ENCODE measurements at places on chromosomes 6 and 20.
A peak's percentile ranks its signal among the peaks of the same experiment; 100 is the strongest.

GRCh38 chr6:2021713-2022125 lies 223.7 kb downstream of the GMDS start:
- peak; percentile 26 for DNase-seq

- no peak for DNase-seq
These were observed 31.3 kb downstream of the RAB22A start for GRCh38 chr20:58340853-58341252.

GRCh38 chr6:12288914-12289313 lies 1.2 kb upstream of the EDN1 start:
- no peak for DNase-seq

DNA sequence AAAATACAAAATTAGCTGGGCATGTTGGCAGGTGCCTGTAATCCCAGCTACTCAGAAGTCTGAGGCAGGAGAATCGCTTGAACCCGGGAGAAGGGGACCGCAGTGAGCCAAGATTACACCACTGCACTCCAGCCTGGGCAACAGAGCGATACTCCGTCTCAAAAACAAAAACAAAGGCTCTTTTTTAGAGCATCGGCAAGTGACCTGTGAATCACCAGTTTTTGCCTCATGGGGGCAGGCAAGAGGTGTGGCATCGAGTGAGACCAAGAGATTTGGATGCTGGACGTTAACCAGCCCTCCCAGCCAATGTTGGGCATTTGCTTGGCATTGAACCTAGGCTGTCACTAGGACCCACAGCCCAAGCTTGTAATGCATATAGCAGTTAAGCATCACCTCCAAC lies 14.6 kb upstream of the CDK5RAP1 start:
- DNase-seq = peak; percentile 22

DNA sequence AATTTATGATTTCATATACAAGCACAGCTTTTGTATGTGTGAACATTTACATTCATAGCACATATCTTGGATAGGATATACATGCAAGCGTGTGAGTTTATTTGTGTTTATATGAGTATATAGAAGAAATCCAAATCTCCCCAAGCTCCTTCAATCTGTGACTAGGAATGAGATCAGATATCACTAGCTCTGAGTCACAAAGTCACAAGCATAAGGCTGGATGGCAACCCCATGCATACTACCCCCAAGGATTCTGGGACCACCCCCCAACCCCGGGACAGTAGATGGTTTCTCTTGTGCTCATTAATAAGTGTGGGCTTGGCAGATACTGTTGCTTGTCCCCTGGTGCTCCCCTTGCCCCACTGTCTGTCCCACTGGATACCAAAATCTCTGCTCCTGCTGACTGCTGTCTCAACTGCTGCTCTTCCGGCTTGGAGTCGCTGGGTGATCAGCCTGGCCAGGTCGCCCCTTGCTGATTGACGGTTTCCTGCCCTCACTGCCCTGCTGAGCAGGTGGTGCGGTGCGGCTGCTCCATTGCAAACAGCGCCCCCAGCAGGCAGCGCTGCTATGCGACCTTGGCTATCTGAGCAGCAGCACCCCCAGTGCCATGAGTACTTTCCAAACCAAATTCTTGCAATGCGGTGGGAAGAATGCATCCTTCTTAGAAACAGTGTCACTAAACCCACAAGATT lies 279.4 kb downstream of the CD83 start:
- DNase-seq = no peak

GRCh38 chr6:24974182-24975171 lies 38.7 kb upstream of the RIPOR2 start:
- peak; percentile 36 for DNase-seq

Measured in KBM-7 (cell line).